Activated CD4-positive, alpha-beta T cell treated with anti-CD3 and anti-CD28 coated beads for 4 hours (primary cell): ENCODE measurements at places on chromosomes 11 and 22.

DNA sequence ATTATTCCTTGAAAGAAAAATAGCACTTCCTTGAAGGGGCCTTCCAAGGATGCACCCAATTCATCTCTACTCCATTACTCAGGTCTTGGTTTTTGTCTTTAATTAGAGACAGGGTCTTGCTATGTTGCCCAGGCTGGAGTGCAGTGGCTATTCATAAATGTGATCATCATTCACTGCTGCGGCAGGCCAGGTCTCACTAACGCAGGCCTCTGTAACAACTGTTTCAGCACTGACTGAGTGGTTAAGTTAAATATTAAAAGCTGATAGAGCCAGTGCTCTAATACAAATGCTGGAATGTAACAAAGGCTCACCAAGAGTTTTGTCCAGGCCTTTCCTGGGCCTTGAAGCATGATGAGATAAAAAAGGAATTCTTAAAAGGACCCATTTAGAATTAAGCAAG lies 61.4 kb upstream of the GNAZ start:
- DNase-seq, result no peak

DNA sequence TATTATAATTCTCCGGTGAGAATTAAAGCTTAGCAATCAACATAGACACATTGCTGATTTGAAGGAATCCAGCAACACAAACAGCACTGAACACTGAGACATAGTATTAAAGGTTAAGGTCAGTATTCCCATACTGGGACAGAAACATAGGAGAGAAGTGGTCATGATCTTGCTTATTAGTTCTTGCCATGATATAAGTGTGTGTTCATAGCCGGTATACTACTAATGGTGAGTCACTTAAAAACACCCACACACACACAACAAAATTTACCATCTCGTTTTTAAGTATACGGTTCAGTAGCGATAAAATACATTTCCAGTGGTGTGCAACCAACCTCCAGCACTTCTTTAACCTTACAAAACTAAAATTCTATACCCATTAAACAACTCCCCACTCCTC lies 96.3 kb downstream of the C11orf65 start:
- DNase-seq, result no peak

DNA sequence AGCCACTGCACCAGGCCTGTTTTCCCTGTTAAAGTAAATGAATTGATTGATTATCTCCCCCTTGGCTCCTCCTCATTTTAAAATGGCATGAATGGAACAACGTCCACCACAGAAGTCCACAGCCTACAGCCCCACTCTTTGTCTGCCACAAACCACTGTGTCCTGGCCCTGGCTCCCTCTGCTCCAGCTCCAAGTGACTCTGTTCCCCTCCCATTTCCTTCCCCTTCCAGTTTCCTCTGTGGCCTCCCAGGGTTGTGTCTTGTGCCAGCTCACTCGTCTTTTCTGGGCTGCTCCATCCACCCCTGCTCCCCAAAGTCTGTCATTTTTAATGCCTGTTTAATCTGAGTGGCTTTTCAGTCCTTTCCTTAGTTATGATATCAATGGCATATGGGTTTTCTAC lies 52.4 kb upstream of the CD5 start:
- no peak for DNase-seq

GRCh38 chr11:48013269-48013901 lies 33.0 kb downstream of the PTPRJ start:
- peak; percentile 33 for DNase-seq

DNA sequence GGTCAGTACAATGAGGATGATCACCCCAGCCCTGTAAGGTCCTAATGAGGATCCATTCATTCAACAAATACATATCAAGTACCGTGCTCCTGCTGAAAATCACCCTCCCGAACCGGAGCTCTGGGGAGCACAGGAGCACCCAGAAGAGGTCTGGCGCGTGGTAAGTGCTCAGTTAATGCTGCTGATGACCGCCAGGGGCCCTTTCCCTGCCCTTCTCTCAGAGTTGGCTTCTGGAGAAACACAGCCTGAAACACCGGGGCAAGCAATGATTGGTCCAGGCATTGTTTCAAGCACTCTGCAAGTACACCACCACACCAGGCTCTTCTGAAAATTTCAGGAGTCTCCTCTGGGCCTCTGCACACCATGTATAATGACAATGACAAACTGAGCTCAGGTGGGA lies 3.8 kb upstream of the CCDC86 start:
- DNase-seq, result no peak

DNA sequence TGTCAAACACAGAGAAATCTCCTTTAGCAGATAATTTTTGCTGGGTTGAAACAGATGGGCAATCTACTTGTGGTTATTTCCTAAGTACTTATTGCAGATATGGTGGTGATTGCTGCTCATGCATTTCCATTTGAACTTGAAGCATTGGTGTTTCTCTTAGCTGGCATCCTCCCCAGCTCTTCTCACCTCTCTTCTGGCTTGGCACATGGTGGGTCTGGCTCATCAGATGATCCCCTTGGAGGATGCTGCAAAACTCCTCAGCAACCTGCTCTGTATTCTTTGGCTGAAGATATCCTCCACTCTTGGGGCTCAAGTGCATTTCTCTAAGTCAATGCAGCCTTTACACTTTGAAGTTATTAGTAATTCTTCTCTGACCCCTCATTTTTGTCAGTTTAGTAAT lies 87.3 kb upstream of the MYO18B start:
- DNase-seq, result no peak
